ENCODE measurements at places on chromosomes 7 and 10.

DNA sequence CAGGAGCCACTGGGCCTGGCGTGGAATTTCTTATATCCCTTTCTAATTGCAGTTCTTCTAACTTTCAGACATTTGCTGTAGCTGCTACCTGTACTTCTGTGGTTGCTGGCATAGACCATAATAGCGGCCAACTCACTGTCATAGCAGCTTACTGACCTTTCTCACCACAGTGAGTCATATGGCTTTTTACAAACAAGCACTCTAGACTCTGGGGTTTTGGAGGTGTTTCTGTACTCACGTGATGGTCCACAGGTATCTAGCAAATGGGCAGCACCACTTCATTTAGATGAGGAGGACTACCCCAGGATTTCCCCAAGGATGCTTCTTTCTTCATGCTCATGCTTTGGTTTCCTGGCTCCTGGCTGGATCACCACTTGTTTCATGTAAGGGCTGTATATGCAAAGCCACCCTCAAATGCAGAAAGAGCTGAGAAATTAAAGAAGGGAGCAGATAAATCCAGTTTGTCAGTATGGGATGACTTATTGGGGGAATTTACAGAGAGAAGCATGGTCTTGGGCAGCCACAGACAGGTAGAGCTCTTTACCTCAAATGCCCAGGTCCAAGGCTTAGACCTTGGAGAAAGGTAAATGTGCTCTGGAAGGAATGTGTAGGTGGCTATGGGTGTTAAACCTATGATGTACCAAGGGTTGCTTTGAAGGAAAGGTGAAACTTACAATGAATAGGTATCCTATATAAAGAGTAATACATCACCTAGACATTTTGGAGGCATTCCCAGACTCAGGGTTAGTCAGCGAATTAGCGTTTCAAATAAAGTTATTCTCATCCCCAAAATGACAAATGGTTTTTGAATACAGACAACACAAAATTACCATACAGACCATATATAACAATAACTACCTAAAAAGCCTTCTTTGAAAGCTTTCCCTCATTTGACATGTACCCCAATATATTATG is 15.9 kb upstream of the SLC25A16 start:
- DNase-seq: no peak

GRCh38 chr7:73520673-73521635 is 1.1 kb downstream of the BAZ1B start:
- no peak for DNase-seq

DNA sequence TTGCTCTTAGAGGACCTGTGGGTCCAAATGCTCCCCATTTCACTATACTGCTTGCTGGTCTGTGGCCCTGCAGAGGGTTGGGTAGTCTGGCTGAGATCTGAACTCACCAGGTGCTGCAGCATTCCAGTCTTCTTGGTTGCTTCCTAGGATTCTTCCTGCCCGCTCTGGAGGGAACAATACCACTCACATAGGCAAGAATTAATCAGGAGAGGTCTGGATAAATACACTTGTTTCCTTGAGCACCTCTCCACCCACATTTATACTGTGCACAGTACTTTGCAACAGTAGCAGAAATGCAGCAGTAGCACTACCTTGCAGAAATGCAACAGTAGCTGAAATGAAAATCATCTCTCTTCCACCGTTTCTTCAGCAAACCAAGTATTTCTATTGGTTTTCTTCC is 125.3 kb downstream of the INSYN2A start:
- DNase-seq: no peak

DNA sequence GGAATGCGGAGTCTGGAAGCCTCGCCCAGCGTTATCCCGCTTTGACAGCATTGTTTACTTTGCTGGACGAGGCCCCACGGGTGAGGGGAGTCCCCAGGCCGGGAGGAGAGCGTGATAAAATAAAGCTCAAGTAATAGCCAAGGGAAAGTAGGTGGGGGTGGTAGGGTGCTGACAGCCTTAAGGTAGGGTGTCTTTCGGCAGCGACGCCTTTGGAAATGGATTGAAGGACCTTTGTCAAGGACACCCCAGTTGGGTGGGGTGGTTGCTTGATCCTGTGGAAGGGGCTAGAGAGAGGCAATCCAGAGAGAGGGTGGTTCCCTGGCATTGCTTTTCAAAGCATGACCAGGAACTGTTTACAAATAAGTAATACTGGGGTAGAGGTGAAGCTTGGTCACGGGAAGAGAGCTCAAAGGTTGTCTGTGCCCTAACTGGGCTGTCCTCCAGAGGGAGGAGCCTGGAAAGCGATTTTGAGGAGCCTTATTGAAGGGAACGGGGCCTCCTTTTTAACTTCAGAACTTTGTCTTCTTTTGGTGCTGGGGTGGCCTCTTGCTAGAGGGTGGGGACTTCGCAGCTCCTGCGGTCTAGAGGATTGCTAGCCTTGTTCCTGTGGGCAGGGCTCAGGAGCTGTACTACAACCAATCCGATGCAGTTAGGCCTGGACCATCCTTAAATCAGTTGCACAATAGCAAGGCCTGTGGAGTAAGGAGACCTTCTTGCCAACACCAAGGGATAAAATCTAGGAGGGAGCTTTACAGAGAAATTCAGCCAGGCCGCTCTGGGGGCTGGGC is 1.3 kb downstream of the EIF4EBP2 start:
- DNase-seq: no peak

DNA sequence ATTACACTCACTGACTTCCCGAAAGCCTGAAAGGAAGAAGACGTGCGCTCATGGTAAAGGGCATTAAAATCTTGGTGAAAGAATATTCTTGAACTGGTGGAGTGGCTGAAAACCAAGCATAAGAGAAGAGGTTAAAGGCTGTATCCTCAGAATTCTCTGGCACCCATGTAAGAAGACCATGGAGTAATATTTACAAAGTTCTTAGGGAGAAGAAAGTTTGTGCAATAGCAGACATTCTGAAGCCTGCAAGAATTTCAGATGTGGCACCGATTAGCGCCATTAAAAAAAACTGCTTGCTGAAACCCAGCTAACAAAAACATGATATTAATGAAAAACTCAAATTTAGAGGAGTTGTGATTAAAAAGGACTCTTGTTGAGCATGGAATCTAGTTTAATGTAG is 44.1 kb downstream of the C1GALT1 start:
- DNase-seq: no peak

DNA sequence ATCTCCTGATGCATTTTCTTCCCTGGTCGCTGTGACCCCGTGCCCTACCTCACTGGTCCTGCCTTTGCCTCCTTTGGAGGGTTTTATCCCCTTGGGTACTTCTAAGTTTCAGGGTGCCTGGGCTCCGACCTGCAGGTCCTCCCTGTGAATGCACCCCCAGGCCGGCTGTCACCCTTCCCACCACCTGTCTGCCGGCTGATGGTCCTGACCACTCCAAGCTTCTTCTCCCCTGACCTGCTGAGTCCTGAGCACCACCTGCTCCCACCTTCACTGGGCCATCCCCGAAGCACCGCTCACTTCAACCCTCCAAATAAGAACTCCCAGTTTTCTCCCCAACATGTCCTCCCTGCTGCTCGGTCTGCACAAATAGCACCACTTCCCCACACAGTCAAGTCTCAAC is 33.4 kb downstream of the TNS3 start:
- no peak for DNase-seq

GRCh38 chr10:16867556-16867955 is 50.3 kb upstream of the RSU1 start:
- DNase-seq: no peak

GRCh38 chr7:18352339-18353255 is 143.0 kb upstream of the HDAC9 start:
- peak; percentile 64 for DNase-seq

GRCh38 chr10:96505150-96506136 is 8.3 kb downstream of the TLL2 start:
- no peak for DNase-seq

DNA sequence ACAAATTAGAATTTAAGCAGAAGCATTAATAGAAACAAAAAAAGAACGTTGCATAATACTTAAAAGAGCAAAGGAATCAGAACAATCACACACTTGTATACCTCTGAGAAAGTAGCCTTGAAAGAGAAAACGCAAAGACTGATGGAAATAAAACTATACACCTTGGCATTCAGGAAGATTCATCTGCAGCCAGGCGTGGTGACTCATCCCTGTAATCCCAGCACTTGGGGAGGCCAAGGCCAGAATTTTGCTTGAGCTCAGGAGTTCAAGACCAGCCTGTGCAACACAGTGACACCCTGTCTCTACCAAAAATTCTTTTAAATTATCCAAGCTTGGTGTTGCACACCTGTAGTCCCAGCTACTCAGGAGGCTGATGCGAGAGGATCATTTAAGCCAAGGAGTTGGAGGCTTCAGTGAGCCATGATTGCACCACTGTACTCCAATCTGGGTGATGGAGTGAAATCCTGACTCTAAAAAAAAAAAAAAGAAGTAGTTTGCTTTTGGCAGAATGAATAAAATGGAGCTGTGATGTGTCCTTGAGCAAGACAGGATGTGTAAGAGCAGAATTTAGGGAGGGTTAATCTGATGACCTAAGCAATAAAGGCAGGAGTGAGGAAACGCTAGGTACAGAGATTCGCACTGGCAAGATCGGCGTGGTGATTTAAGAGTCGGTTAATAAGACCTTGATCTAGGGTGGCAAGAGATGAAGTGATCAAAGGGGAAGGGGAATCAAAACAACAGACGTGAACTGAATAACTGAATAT is 75.8 kb upstream of the NRP1 start:
- no peak for DNase-seq

- no peak for DNase-seq
Observed at GRCh38 chr7:119703895-119704294, 569.1 kb upstream of the KCND2 start.

DNA sequence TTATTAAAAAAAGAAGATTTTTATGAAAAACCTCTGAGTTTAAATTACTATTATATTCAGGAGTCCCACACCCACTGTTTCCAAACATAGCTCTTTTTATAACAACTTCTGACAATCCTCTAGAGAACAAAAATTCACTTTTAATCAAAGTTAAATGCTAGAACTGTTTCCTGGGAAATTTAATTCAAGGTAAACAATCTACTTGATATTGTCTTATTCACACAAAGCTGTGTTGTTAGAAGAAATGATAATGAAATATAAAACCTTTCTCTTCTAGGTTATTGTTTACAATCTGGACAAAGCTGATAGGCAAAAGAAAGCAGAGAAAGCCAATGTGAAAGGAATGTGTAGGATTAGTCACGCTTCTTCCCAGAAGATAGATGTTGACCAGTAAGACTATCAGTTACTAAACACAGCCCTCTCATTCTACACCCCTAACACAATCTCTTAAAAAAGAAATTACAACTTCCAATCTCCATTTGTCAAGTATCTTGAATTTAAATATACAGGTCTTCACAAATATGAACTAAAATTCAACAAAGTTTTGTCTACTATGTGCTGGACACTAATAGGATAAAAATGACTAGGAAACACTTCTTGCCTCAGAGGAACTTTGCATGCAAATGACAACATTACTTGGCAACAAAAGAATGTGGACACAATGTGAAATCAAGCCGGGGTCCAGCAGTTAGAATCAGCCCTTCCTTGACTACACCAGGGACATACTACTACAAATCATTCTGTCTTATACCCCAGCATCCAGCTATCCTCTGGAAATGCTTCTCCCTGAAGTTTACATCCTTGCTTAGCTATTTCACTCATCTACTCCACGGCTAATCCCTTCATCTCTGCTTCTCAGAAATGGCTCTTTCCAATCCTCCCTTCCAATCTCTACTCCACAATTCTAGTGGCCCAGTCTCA is 123.7 kb downstream of the IMMP2L start:
- DNase-seq: no peak

DNA sequence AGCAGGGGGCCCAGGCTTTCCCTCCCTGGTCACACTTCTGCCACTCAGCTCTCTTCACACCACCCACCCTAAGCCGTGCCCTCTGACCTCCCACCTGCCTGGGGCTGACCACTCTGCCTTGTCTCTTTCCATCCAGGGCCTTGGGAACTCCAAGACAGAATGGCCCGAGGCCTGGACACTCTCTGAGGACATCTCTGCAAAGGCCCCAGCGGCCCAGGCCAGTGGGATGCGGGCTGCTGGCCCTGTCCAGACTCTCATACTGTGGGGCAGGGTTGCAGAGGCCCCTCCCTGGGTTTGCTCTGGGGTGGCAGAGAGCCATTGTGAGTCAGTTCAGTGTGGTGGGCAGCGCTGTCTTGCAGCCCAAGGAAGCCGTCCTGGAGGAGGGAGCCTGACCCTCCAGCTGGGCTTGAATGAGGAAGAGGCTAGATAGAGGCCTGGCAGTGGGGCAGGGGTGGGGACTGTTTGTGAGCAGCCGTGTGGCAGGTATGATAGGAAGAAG is 39.9 kb upstream of the RABGEF1 start:
- DNase-seq: no peak

- DNase-seq: no peak
Observed at GRCh38 chr7:130144312-130145171, 60.7 kb downstream of the TMEM209 start.

DNA sequence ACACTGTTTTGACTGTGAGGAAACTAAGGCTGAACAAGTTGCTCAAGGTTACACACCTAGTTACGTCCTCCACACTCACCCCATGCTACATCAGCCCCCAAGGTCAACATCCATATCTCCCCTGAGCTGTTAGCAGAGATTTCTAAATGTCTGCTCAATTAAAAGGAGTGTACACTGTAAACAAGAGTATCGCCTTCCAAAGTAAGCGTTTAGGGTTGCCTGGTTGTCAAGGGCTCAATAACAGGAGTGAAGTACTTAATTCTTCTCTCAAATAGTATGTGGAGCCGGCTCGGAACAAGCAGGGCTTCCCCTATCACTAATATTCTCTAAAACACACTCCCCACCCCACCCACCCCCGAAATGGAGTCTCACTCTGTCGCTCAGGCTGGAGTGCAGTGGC is 412.8 kb upstream of the GALNT17 start:
- no peak for DNase-seq

- no peak for DNase-seq
Observed at GRCh38 chr7:102050864-102051460, 233.5 kb downstream of the CUX1 start.

DNA sequence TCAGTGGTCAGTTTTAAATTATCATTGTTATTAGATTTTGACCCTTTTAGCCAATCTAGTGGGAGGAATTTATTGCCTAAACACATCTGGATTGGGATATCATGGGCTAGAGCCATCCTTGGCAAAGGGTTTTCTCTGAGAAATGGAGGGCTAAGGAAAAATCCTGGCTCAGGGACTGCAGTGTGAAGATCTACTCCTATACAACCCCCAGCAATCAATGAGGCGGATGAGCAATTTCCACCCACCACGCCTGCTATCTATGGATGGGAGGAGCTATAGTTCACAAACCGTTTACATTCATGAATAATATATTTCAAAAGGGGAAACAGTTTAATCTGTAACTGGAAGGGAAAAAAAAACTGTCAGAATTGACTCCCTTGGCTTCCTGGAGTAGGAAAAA is 2.7 kb downstream of the CAV1 start:
- DNase-seq: no peak

Data from NCI-H2107 (cell line).